Myocyte (in vitro differentiated cells): ENCODE measurements at places on chromosomes 2 and 18. TPM values are rescaled to one million over a fixed set of nuclear protein-coding genes. Genes with fewer than 3 reads are reported as not detected.

Gene PLEK
- total RNA-seq, result not detected in 2 replicates

Gene HMSD
- total RNA-seq, result not detected in 2 replicates

Gene THADA
- total RNA-seq, result 16.9 and 23.2 TPM in 2 replicates

Gene RTP5
- total RNA-seq, result 0.08 TPM in 1 of 2 replicates, not detected in the other

Gene PXDN
- total RNA-seq, result 52.7 and 69.3 TPM in 2 replicates

Gene RPRM
- total RNA-seq, result not detected in 2 replicates

Gene CD8B
- total RNA-seq, result not detected in 2 replicates

Gene AKAIN1
- total RNA-seq, result not detected in 2 replicates

Gene COLEC11
- total RNA-seq, result not detected in 2 replicates

Gene PLEKHH2
- total RNA-seq, result 0.24 and 1.1 TPM in 2 replicates

Gene CNGA3
- total RNA-seq, result 0.10 TPM in 1 of 2 replicates, not detected in the other

Gene ZBTB7C
- 16.4 and 26.6 TPM in 2 replicates for total RNA-seq

Gene ZNF804A
- total RNA-seq, result 0.05 TPM in 1 of 2 replicates, not detected in the other

Gene WDR54
- 7.8 TPM in 2 replicates for total RNA-seq

Gene SLC23A3
- total RNA-seq, result 0.26 TPM in 1 of 2 replicates, not detected in the other

Gene CYTIP
- total RNA-seq, result 1.9 and 2.4 TPM in 2 replicates

Gene CDCA7
- total RNA-seq, result 0.16 and 0.70 TPM in 2 replicates

Gene BMP10
- total RNA-seq, result 0.11 TPM in 1 of 2 replicates, not detected in the other

Gene RFTN2
- 6.2 and 6.8 TPM in 2 replicates for total RNA-seq

Gene COLEC12
- total RNA-seq, result 1.5 and 2.7 TPM in 2 replicates

Gene NDUFAF7
- 15.2 and 21.1 TPM in 2 replicates for total RNA-seq

Gene DSC2
- not detected in 2 replicates for total RNA-seq

Gene XIRP2
- 9.4 and 35.7 TPM in 2 replicates for total RNA-seq

Gene XDH
- total RNA-seq, result 0.32 and 0.52 TPM in 2 replicates

Gene IDH1
- 40.8 and 79.4 TPM in 2 replicates for total RNA-seq

Gene ALPG
- not detected in 2 replicates for total RNA-seq

Gene MEP1B
- 0.08 TPM in 1 of 2 replicates, not detected in the other for total RNA-seq

Gene SRD5A2
- total RNA-seq, result 0.10 and 0.19 TPM in 2 replicates

Gene CFAP65
- total RNA-seq, result 0.05 TPM in 1 of 2 replicates, not detected in the other

Gene KATNAL2
- 10.4 and 13.9 TPM in 2 replicates for total RNA-seq

Gene GPR148
- total RNA-seq, result not detected in 2 replicates

Gene IL18RAP
- not detected in 2 replicates for total RNA-seq

Gene ARHGEF33
- 0.26 and 0.27 TPM in 2 replicates for total RNA-seq

Gene DARS1
- 76.5 and 84.3 TPM in 2 replicates for total RNA-seq

Gene UPP2
- total RNA-seq, result not detected in 2 replicates

Gene CAMKMT
- total RNA-seq, result 7.9 and 12.2 TPM in 2 replicates

Gene SP9
- total RNA-seq, result 0.05 and 0.16 TPM in 2 replicates

Gene AQP12B
- not detected in 2 replicates for total RNA-seq

Gene KCNIP3
- 4.9 and 12.5 TPM in 2 replicates for total RNA-seq

Gene NETO1
- not detected in 2 replicates for total RNA-seq

Gene RSAD2
- total RNA-seq, result not detected in 2 replicates

Gene LIPG
- total RNA-seq, result 3.0 TPM in 2 replicates

Gene LPIN1
- 42.2 and 57.4 TPM in 2 replicates for total RNA-seq

Gene TXNDC2
- 0.10 TPM in 1 of 2 replicates, not detected in the other for total RNA-seq

Gene UGT1A4
- not detected in 2 replicates for total RNA-seq

Gene CCDC141
- total RNA-seq, result 32.4 and 61.8 TPM in 2 replicates

Gene NEU2
- total RNA-seq, result not detected in 2 replicates

Gene MAPRE3
- total RNA-seq, result 59.8 and 68.3 TPM in 2 replicates

Gene TRAPPC12
- 49.8 and 62.6 TPM in 2 replicates for total RNA-seq

Gene RND3
- total RNA-seq, result 68.6 and 88.8 TPM in 2 replicates

Gene M1AP
- 0.16 TPM in 1 of 2 replicates, not detected in the other for total RNA-seq

Gene CIB4
- not detected in 2 replicates for total RNA-seq

Gene NYAP2
- 0.05 TPM in 1 of 2 replicates, not detected in the other for total RNA-seq

Gene UGT1A3
- total RNA-seq, result not detected in 2 replicates

Gene MYL12A
- total RNA-seq, result 680 and 760 TPM in 2 replicates

Gene GALM
- 12.4 and 23.1 TPM in 2 replicates for total RNA-seq

Gene SERPINB13
- not detected in 2 replicates for total RNA-seq
